ENCODE measurements at places on chromosomes 11 and 22.

GRCh38 chr11:60241786-60242185, 1.2 kb downstream of the MS4A4E start:
- no peak for DNase-seq

DNA sequence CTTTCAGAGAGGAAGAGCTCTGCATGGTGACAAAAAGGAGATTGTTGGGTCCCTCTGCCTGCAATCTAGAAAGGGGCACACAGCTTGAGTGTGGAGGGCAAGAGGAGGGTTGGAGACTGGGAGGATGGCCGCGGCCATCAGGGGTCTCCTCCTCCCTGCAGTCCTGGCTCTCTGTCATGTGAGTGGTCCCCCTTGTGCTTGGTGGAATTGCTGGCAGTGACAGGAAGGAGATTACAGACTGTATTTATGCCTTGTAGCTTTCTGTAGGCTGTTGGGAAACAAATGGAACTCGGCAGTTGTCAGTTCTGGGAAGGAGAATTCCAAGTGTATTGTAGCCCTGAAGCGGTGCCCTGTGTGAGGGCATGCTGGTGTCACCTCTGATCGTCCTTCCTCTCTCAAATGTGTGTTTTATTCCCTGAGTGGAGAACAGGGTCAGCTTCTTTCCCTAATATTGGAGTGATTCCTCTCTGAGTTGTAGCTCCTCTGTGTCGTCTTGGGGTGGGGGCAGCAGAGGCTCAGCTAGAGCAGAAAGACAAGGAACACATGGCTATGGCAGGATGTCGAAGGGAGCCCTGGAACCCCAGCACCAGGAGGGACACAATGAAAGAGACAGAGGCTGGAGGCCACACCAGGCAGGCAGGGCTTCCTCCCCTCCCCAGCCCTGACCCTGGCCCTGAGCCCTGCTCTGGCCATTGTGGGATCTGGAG, 163.1 kb downstream of the PKNOX2 start:
- no peak for DNase-seq

DNA sequence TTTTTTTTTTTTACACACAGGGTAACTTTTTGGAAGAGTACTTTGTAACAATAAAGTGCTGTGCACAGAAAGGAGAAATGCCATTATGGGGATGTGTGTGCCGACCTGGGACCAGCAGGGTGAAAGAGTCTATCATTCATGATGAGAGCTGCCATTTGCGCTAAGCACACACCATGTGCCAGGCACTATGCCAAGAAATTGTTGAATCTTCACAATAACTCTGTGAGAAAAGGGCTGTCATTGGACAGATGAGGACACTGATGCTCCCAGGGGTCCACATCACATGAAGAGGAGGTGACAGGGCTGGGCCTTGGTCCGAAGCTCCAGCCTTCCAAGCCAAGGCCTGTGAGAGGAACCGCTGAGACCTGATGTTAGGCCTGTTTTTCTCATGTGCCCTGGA, 5.6 kb downstream of the DUSP18 start:
- no peak for DNase-seq

- no peak for DNase-seq
Observed at GRCh38 chr11:14537134-14537599, 17.0 kb upstream of the PSMA1 start.

GRCh38 chr11:9936754-9937153, 272.9 kb downstream of the SWAP70 start:
- DNase-seq = no peak
